NCI-H1105 treated with DMSO at 0.1 percent for 48 hours (cell line): ENCODE measurements at places on chromosomes 13 and 19.

GRCh38 chr13:73998631-73999030, 135.6 kb downstream of the KLF12 start:
- no peak for DNase-seq

DNA sequence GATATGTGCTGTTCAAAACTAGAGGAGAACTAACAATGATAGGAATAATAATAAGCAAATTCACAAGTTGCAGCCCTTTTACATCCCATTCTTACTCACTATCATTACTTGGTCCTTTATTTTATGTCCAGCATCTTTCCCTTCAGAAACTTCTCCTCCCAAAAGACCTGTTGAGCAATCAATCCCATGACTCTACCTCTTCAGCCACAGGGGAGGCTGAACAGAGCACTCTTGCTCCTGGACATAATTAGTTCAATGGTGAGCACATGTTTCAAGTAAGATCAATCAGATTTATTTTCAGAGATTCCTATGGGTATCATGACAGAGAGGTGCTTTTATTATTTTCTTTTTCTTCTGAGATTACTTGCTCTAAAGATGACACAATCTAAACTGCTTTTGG, 260.0 kb downstream of the COG6 start:
- no peak for DNase-seq

- no peak for DNase-seq
Observed at GRCh38 chr13:69970520-69970919, 137.1 kb upstream of the ATXN8OS start.

- DNase-seq = no peak
Observed at GRCh38 chr13:98503175-98504028, 73.5 kb downstream of the STK24 start.

- no peak for DNase-seq
Observed at GRCh38 chr13:110902370-110902769, 12.5 kb downstream of the ANKRD10 start.

DNA sequence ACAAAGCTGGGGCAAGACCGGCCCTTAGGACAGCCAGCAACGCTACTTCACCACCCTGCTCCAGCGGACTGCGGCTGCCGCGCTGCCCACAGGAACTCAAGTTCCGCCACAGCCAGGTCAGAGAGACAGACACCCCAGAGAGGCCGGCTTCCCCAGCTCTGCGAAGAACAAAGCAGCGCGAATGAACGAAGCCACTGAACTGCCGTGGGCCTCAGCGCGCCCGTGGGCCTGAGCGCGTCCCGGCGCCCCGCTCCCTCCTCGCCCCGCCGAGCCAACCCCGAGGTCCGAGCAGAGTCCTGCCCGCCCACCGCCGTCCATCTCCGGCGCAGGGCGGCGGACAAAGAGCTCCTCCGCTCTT, 158.4 kb downstream of the RNF17 start:
- DNase-seq = no peak

DNA sequence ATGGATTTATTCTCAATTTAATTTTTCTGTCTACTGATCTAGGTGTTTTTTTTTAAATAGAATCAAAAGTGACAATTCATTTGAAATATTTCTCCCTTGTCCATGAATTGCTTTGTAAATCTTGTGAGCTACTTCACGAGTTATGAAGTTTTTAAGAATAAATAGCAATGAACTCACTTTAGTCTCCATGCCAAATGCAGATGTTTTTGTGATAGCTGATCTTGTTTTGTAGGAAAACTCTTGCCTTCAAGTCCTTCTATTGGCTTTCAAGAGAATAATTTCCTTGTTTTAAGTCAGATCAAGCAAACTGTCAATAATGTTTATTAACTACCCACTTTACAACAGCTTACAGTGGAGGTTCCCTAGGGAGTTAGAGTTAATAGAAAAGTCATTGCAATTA, 99.8 kb downstream of the ITGBL1 start:
- DNase-seq = no peak

- no peak for DNase-seq
Observed at GRCh38 chr19:8085598-8086408, 33.2 kb downstream of the CCL25 start.

GRCh38 chr19:18446811-18447359, 9.0 kb upstream of the ISYNA1 start:
- no peak for DNase-seq
